Stimulated activated CD4-positive, alpha-beta T cell treated with anti-CD3 and anti-CD28 coated beads, Interleukin-15, amount 100 ng/mL, for 1 hour (primary cell): ENCODE measurements at places on chromosomes 3 and 15.

GRCh38 chr3:35739964-35740527 lies 100.7 kb downstream of the ARPP21 start:
- DNase-seq, result no peak

- no peak for DNase-seq
Measured at GRCh38 chr15:88480981-88481380, 13.5 kb downstream of the MRPS11 start.

GRCh38 chr3:196837819-196838420 lies 29.8 kb upstream of the SENP5 start:
- peak; percentile 32 for DNase-seq

GRCh38 chr15:50116477-50116876 lies 2.6 kb downstream of the ATP8B4 start:
- no peak for DNase-seq

- no peak for DNase-seq
Measured at GRCh38 chr3:38490281-38491030, 5.7 kb upstream of the EXOG start.

DNA sequence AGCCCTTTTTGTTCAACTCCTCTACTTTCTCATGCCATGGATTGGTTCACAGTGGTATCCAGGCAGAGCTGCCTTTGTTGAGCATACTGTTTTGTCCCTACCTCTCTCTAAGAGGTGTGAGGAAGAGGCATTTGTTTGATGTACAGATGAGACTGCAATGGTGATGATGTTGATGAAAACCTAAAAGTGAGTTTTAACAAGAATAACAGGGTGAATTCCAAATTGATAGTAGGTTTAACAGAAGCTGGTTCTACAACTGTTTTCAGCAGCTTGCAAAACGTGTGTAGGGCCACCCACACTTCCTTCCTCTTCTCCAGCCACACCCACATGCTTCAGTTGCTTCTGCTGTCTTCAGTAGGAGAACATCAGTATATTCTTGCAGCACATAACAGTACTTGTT lies 10.2 kb downstream of the SNRK start:
- DNase-seq, result peak; percentile 25

DNA sequence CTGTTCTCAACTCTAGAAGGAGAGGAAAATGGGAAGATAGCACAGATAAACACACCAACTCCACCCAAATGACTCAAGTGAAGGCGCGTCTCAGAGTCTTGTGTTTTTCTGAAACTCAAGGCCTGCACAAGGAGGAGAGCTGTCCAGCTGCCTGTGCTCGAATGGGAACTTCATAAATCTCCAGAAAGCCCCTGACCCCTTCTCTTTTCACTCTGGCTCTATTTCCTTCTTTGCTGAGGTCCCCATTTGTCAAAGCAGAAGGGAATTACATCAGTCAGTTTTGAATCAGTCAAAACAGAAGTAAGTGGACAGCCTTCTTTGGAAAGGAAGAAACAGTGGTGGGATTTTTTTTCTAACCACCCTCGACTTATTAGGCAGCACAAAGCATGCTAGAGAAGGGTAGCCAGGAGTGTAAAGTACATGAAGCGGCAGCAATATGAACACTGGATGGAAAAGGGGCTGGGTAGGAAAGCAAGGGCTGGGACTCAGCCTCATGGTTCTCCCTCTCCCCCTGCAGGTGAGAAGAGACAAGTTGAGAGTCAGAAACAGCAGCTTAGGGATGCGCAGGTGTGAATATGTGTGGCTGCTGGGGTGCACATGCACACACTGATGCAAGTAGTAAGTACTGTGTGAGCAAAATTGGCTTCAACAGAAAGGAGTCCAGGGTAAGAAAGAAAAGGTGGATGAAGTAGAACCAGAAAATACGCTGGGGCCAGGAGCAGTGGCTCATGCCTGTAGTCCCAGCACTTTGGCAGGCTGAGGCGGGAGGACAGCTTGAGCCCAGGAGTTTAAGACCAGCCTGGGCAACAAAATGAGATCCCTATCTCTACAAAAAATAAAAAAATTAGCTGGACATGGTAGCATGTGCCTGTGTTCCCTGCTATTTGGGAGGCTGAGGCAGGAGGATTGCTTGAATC lies 36.6 kb upstream of the MAGEF1 start:
- DNase-seq, result no peak

DNA sequence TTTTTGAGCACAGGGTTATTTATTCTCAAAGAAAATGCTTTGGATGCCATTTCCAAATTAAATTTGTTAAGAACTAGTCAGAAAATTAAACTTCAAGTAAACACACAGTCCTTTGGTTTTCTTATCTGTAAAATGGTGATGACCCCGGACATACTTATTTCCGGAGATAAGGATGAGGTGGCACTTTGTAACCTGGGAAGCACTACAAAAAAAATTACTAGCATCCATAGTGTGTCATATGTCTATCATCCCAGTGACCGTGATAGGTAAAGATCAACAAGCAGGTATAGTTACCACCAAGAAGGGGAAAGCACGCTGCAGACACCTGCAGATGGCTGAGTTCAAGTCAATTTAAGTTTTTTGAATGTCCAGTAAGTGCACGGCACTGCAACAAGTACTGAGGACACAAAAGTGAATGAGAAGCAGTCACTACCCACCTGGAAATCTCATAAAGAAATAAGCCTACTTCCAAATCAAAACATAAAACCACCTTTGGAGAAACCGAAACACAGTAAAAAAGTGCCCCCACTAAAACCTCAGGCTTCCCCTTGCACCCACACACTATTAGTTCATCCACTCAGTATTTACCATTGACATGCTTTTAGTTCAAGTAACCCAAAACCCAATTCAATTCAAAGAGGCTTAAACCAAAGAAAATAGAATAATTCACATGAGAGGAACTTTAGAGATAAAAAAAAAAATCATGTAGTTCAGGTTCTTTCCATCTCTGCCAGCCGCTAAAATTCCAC lies 24.6 kb downstream of the SEMA5B start:
- no peak for DNase-seq

GRCh38 chr3:84742915-84743425 lies 215.8 kb upstream of the CADM2 start:
- DNase-seq, result no peak

DNA sequence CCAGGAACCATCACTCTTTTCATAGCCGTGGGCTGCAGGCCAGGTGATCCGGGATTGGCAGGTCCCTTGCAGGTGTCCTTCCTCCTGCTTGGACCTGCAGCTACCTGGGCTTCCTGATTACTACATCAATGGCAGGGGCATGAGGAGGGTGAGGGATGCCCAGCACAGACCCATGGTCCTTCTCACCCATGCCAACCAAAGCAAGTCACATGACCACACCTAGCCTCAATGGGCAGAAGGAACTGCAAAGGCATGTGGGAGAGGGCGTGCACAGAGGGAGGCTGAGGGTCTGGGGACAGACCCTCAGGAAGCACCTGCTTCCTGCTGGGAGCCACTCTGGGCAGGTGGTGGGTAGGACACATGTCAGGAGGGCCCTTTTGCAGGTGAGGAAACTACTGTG lies 105.2 kb downstream of the NUP210 start:
- no peak for DNase-seq

DNA sequence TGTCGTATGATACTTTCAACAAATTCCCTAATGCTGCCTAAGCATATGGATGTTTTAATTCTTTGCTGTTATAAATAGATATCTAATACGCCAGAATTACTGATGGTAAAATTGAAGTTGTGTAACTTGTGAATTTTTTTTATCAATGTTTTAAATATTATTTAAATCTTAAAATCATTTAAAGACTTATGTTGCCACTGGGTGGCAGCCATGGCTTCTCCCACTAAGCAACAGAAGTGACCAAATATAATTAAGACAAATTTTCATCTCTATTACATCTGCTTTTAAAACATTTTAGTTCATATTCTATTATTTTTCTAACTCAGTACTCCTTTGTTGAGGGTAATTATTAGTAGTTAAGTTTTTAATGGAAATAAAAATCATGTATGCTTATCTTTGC lies 8.1 kb upstream of the IL20RB start:
- no peak for DNase-seq

- DNase-seq, result no peak
Measured at GRCh38 chr3:196835086-196835485, 32.6 kb upstream of the SENP5 start.

DNA sequence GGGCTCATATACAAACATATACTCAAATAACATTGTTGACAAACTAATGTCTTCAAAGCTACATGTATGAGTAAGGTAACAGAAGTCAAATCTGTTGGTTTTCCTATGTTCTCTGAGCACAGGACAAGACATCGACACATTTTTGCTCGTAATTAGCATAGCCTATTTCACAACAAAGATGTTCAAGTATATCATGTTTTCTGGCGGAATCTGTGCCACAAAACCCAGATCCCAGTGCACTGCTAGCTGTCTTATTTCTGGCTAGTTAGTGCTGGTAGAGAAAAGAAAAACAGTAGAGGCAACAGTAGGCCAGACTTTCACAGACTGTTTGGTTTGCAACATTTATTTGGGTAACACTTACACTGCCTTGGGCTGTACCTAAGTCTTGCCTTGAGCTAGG lies 51.2 kb downstream of the RUBCN start:
- DNase-seq, result no peak

- DNase-seq, result no peak
Measured at GRCh38 chr3:107897471-107898061, 193.3 kb downstream of the CD47 start.

DNA sequence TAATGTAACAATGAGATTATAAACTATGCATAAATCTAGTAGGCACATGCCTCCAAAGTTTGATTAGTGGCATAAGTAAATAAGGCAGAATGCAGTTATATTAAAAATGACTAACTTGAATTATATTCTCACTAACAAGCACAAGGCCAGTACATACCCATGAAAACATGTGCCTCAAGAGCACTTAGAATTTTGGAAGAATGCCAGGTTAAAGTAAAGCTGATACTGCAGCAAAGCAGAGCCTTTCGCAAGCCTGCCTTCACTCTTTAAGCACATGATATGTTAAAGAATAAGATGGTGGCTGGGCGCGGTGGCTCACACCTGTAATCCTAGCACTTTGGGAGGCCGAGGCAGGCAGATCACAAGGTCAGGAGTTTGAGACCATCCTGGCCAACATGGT lies 49.0 kb downstream of the KBTBD12 start:
- DNase-seq, result no peak

DNA sequence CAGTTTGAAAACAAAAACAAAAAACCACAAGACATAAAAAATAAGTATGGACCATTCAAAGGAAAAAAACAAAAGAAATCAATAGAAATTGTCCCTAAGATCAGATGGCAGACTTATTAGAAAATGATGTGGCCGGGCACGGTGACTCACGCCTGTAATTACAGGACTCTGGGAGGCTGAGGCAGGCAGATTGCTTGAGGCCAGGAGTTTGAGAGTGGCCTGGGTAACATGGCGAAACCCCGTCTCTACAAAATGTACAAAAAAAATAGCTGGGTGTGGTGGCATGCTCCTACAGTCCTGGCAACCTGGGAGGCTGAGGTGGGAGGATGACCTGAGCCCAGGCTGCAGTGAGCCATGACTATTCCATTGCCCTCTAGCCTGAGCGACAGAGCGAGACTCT lies 16.6 kb downstream of the SPCS1 start:
- no peak for DNase-seq
